ENCODE measurements at places on chromosomes 13 and 19.

DNA sequence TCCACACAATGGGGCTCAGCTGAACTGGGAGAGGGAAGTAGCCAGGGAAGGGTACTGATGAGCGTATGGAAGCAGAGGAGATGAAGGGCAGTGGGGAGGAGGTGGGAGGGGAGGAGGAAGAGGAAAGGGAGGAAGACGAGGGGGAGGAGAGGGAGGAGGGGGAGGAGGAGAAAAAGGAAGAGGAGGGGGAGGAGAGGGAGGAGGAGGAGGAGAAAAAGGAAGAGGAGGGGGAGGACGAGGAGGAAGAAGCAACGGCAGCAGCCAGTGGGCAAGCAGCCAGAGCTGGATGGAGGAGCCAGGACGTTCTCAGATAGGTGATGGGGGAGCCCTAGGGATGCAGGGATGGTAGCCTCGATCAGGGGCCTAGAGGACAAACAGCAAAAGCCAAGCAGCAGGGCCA lies 5.6 kb downstream of the CERS4 start:
- no peak for DNase-seq

DNA sequence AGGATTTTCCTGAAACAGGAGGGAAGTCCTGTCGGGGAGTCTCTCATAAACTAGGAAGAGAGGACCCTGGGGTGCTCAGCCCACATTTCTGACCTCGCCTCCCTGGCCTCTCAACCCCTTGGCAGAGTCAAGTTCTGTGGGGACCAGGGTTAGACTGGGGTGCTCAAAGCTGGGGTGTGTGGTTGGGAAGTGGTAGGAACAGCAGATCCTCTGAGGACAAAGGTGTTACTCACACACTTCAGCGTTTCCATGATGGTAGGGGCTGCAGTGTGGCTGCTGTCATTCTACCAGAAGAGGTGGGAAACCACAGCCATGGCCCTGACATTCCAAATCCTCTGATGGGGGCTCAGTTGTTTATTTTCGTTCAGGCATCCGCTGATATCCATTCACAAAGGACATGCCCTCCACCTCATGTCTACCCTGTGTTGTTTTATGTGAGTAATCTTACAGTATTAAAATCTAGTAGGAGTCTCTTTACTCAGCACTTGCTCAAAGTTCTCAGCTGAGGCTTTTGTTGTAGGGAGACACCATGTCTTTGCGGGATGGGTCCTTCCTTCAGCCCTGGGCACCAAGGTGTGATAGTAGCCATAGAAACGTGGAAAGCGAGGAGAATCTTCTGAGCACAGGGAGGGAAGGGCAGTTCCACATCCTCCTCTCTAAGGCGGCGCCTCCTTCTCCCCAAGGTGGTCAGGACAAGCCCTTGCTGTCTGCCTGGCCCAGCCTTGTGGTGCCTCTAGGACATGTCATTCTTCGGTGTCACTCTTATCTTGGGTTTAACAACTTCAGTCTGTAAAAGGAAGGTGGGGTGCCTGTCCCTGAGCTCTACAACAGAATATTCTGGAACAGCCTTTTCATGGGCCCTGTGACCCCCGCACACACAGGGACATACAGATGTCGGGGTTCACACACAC lies 1.5 kb downstream of the KIR2DL3 start:
- DNase-seq = no peak

DNA sequence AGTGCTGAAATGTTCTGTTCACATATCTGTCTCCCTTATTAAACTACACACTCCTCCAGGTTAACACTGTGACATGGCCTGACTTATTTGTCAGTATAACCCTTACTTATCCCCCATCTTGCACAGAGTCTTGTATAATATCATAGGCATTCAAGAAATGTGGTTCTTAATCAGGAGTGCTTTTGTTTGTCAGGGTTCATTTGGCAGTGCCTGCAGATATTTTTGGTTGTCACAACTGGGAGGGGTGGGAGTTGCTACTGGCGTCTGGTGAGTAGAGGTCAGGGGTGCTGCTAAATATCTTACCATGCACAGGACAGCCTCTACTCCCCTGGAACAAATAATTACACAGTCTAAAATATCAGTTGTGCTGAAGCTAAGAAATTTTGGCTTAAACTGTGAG lies 20.4 kb upstream of the OBI1 start:
- no peak for DNase-seq

DNA sequence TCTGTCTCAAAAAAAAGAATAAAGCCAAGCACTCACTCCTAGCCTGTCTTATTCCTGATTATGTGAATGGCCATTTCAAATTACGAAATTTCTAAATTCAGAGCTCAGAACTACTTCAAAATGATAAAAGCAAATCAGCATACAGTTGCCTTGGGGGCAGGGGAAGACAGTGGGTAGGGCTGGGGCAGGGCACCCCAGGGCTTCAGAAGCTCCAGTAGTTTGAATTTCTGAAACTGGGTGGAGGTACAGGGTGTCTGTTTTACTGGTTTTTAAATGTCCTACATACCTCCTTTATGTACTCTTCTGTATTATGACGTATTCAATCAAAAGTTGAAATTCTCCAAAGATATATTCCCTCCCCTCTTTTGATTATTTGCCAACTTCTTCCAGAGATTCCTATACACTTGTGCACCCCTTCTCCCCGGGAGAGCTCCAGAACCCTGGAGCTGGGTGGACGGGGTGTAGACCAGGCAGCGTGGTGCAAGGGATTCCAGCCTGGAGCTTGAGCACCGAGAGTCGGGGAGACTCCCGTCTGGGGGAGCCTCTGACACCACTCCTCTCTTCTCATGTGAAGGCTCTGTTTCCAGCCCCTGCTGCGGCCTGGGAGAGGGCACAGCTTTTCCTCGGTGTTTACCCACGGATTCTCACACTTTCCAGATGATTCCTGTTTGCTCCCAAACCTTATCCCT lies 84.7 kb upstream of the GPR183 start:
- no peak for DNase-seq

DNA sequence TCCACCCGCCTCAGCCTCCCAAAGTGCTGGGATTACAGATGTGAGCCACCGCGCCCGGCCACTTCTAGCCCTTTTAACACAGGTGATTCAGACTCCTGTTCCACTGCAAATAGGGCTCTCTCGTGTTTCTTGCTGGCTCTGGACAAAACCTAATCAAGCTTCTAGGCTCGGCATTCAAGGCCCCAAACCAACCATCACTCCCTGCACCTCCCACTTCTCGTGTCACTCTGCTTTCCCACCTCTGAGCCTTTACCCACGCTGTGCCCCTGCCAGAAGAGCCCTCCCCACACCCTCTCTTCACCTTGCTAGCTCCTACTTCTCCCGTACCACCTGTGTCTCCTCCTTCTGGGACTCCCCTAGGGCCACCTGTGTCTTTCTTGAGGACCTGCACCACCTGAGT lies 19.8 kb downstream of the KANK2 start:
- no peak for DNase-seq

- no peak for DNase-seq
Observed at GRCh38 chr19:45473682-45474605, 6.1 kb downstream of the FOSB start.

DNA sequence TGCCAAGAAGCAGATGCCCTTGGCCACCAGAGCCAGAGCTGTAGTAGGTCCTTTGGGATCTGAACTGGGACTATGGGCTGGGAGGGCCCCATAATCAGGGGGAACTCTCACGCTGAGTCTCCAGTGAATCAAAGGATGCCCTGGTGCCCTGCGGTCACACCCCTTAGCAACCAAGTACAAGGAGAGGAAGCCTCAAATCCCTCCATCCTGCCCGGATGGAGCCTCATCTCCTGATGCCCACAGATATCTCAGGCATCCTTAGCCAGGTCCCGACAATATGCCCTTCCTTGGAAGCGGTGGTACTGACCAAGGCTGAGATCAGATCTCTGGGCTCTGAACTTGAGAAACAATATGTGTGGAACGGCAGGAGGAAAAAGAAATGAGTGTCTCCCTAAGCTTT lies 1.7 kb downstream of the PLEKHA4 start:
- no peak for DNase-seq

DNA sequence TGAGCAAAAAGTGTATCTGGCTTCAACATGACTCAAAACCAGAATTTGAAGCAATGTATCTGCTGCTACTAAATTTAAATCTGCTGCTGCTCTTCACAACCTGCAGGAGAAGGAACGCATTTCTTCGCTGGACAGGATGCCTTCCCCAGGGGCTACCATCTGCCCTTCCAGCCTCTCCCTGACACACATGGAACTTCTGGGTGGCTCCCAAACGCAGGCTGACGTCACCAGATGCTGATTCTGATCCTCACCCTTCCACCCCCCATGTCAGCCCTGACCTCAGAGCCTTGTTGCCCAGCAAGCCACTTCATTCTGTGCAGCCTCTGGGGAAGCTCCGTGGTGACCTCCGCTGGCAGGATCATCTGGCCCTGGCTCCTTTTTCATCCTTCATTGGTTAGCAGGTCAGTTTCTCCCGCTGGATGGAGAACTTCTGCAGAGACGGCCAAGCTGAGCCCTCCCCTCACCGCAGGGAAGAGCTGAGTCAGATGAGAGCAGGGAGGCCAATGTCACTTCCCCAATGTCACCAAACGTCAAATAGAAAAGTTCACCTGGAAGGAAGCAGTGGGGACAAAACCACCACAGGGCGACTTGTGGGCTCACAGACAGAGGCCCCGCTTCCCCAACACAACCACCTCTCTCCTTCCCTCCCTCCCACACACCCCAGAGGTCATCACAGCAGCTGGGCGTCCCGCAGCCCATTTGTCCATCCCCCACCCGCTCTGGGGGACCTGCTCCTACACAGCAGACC lies 14.0 kb upstream of the RAB20 start:
- no peak for DNase-seq

DNA sequence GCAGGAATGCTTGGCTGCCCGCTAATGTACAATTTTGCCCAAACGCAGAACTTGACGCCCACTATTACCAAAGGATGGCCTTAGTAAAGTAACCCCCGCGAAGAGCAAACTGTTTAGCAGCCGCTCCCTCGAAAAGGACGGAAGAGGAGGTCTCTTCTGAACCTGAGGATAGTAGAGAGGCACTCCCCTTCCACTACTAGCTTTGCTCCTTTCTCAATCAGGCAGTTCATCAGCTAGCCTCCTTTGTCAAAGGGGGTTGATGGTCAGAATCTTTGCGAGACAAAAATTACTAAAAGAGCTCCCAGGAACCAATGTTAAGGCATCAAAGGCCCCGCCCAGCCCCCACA lies 534 bp downstream of the CAB39L start:
- DNase-seq = no peak

GRCh38 chr13:41017159-41017558 lies 2.0 kb downstream of the ELF1 start:
- DNase-seq = no peak

- no peak for DNase-seq
Observed at GRCh38 chr13:106561551-106562170, 6.3 kb downstream of the ARGLU1 start.

- no peak for DNase-seq
Observed at GRCh38 chr13:54709546-54709945, 1680.9 kb downstream of the OLFM4 start.

DNA sequence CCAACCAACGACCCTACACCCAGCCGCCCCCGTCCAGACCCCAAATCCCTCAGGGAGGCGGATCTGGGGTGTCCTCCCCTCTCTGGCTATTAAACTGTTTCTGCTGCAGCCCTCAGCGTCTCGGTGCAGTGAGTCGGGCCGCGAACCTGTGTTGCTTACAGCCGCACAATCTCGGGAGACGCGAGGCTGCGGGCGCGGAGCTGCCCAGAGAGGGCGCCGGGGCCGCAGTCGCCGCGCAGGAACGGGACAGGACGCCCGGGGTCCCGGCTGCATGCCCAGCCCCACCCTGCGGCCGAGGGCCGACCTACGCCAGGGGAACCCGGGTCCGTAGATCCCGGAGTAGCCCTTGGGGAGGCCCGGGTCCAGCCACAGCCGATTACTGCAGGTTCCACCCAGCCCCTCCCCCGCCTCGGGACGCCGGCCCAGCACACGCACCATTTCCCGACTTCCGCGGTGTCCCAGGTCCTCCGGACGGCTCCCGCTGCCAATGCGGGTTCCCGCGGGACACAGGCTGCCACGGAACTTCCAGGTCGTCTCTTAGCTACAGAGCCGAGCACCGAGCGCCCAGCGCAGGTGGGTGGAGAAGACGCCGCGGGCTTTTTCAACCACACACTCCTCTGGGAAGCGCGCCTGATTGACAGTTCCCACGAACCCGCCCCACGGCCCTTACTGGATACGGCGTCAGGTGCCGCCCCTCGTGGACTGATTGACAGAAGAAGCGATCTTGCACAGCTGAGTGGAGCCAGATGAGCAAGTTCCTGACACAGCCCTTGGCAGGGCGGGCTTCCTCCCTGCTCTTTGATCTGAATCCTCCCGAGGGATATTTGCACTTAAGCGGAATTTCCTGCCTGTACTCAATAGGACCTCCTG lies at the start of gene ZNF799:
Gene ZNF799 (minus strand): TSS at position 639 of the 870 bp plus-strand sequence. CDS start 201 bp downstream, at position 438.
- peak; percentile 94 for DNase-seq

- no peak for DNase-seq
Observed at GRCh38 chr19:39130337-39131254, 5.0 kb downstream of the PAK4 start.

- DNase-seq = peak; percentile 36
Observed at GRCh38 chr19:41785653-41786052, 10.7 kb upstream of the CEACAM3 start.

DNA sequence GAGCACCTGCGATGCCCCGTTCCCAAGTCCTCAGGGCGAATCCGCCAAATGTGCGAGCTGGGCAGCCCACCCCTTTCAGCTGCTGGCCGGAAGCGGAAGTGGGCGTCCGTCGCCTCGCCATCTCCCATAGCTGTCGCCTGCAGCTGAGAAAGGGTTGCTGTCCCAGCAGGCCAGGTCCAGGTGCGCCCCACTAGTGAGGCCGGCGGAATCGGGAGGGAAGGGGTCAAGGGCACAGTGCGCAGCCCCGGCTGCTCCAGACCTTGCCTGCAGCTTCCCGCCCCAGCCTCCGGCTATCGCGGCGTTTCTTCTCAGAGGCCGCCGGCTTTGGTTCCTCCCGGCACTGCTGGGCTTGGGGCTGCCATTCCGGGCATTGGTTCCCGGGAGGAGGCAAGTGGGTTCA lies at the start of gene ZNF177:
Gene ZNF177 (plus strand): TSS at position 109 of the 400 bp plus-strand sequence. CDS start 15,299 bp downstream, outside the sequence.
- no peak for DNase-seq

DNA sequence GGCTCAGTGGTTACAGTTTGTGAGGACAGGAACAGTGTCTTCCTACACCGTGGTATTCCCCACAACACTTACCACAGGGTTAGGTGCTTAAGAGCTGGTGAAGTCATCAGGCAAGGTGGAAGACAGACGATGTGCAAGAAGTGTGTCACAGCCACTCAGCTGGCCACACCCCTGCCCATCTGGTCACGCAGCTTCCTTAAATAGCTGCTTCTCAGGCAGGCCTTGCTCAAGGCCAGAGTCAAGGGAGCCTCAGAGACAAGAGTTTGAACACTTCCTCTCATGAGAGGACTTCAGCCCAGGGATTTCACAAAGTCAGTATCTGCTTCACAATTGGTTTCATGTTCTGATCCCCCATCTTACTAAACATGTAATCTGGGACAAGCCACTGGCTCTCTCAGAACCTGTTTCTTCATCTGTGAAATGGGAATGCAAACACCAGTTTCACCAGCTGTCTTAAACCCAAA lies 80.3 kb upstream of the FRY start:
- DNase-seq = no peak

DNA sequence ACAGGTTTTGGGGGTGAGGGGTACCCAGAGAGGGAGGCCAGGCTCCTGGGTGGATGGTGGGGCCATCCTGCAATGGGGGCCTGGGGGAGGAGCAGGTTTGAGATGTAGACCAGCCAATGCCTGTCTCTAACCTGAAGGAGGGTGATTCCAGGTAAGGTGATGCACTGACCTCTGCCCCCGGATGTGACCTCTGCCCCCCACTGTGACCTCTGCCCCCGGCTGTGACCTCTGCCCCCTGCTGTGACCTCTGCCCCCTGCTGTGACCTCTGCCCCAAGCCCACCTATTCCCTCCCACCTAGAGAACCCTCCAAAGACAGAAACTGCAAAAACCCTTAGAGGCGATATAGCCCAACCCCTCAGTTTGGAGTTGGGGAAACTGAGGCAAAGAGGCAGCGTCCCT lies 10.3 kb upstream of the SPACA4 start:
- no peak for DNase-seq

Data from glomerular endothelial cell (primary cell).